H54 (cell line): ENCODE measurements at places on chromosomes 13 and 19.
A peak's percentile ranks its signal among the peaks of the same experiment; 100 is the strongest.

- no peak for DNase-seq
These were observed at the start of gene ELSPBP1 for GRCh38 chr19:47994209-47994802. Gene ELSPBP1 (plus strand): TSS chr19:47994632. CDS start chr19:48008668, 14,036 bp downstream.

DNA sequence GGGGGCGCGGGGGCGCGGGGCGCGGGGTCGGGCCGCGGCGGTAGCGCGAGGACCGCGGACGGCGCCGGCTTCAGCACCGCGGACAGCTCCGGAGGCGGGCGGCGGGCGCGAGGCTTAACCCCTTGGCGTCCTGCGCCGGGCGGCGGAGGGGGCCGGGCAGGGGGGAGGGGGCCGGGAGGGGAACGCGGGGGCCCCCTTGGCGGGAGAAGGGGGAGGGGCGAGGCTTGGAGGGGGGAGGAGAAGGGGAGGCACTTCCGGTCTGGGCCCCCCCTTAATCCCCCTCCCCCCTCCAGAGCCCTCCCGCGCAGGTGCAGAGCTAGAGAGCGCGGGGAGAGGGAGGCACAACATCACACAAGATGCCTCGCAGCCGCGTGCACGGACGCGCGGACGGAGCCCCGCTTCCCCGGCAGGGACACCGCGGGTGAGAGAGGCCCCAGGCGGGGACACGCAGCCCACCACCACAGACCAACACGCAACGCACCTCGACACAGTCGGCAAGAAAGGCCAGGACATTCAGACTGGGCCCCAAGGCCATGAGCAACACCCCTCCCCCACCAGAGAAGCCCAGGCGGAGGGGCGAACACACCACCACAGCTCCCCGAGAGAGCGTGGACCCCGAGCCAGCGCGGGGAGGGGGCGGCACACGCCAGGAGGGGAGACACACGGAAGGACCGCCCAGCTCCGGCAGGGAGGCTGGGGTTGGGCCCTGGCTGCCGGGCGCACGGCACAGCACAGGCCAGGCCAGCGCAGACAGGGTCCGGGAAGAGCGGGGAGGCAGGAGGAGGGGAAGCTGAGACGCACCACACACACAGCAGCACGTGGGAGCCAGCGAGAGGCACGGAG, 24.1 kb downstream of the SHANK1 start:
- DNase-seq: no peak

GRCh38 chr19:34104096-34104495, 68.2 kb upstream of the LSM14A start:
- no peak for DNase-seq

- DNase-seq: no peak
These were observed 29.2 kb downstream of the ONECUT3 start for GRCh38 chr19:1782521-1782920.

- no peak for DNase-seq
These were observed 28.4 kb downstream of the SAE1 start for GRCh38 chr19:47158879-47159503.

DNA sequence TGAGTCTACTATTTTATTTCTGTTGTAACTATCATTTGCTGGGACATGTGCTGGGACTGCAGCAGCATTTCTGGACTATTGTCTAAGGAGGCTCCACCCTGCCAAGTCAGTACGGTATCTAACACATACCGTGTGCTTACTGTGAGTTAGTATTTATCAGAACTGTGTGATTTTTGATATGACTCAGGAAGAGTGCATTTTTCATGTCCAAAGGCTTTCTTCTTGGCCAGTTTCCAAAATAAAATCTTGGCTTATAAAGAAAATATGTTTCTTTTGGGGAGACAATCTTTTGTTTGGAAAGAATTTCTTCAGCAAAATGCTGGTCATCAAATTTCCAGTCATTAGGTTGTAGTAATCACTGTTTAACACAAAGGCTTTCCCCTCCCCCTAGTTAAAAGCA, 11.6 kb downstream of the PARP4 start:
- DNase-seq: no peak

- DNase-seq: no peak
These were observed 362.4 kb downstream of the KCTD12 start for GRCh38 chr13:76523740-76524340.

DNA sequence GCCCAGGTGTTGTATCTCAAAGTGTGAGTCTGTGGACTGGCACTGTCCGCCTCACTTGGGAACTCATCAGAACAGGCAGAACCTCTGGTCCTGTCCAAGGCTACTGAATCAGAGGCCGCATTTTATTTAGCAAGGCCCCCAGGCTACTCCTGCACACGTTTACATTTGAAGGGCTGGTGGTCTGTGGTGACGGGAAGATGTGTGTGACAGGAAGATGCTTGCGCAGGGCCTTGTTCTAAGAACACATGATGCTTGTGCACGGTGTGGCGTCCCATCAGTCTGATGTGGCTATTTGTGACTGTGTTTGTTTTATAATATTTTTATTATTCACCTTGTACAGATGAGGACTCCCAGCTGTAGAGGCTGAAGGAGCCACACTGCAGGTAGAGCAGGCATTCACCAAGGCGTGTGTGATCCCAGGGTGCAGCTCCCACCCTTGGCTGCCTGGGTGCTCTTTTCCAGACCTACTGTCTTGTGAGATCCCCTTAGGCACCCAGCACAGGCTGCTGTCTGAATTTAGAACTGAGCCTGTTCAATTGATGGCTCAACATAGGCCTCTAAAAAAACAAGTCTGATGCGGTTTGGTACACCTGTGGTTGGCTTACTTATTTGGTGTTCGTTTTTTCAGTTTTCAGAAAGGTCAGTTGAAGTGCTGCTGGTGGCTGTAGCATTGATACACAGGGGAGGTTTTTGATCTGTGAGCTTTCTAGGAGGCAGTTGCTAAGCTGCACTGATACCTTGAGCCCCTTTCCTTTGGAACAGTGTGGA, 3.1 kb downstream of the SLC25A15 start:
- no peak for DNase-seq

- no peak for DNase-seq
These were observed 2.7 kb downstream of the CALM3 start for GRCh38 chr19:46603752-46604231.

- peak; percentile 90 for DNase-seq
These were observed at the start of gene ZNF606 for GRCh38 chr19:58002384-58003173. Gene ZNF606 (minus strand): TSS chr19:58002820. CDS start chr19:58001319, 1,501 bp downstream.

GRCh38 chr13:102643656-102644055, 46.9 kb downstream of the TPP2 start:
- no peak for DNase-seq

DNA sequence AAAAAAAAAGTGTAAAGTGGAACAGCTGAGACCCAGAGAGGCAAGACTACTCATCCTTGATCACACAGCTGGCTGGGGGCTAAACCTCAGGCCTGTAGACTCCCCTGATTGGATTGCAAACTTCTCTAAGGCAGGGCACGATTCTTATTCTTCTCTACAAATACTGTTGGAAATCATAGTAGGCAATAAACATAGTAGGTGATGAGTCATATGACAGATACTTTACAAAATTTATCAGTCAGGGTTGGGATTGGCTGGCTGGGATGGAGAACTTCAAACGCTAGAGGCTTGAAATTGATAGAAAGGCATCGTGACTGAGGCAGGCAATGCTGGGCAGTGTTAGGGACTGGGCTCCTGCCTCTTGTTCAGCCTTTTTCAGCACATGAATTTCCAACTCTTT, 5.9 kb upstream of the MATK start:
- DNase-seq: no peak

DNA sequence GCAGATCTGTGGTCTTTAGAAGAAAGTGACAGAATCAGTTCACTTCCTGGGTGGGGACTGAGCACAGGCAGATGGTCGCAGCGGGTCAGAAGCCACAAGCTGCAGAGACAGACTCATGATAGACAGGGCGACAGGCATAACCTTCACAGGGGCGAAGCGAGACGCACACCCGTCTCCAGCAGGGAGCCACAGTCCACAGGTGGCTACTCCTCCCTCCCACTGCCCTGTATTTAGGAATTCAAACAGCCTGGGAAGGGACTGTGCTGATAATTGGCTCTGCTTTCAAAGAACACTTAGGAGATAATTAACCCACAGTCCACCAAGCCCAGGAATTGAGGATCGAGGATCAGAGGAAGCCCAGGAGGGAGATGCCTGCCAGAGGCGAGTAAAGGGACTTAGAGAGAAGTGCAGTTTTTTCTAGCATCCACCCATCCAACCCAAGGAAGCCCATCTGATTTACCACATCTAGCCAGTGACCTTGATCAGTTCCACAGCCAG, 23.2 kb downstream of the RFX2 start:
- DNase-seq: no peak

- DNase-seq: no peak
These were observed 14.2 kb downstream of the NDUFA11 start for GRCh38 chr19:5889288-5889971.

DNA sequence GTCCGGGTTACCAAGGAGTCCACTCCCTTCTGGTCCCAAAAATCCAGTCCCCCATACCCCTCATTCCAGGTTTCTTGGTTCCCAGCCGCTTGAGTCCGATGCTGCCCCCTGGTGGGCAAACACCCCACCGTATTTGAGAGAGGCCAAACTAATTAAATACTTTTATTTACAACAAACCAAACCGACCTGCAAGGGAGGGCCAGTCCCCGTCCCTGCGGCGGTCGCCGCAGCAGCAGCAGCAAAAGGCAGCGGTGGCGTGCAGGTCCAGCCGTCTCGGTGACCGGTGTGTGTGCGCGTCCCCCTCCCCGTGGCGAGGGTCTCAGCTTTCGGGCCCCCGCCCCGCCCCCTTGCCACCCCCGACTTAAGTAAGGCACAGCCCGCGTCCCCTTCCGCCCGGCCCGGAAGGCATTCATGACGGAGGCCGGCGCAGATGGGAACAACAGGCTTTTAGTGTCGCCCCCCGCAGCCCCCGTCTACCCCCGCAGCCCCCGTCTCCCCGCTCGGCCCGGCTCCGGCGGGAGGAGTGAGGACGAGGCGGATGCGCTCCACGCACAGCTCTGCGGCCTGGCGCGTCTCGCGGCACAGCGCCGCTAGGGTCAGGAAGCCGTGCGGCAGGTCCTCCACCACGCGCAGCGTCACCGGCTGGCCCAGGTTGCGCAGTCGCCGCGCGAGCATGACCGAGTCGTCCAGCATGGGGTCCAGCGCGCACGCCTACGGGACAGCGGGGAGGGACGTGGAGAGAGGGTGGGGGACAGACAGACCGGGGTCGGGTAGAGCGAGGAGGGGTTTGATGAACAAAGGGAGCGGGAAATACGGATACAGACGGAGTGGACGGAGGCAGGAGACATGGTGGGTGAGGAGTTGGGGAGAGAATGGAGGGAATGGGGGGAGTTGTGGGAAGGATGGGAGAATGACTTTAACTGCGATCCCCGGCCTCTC, 11.5 kb upstream of the CNFN start:
- DNase-seq: peak; percentile 71

DNA sequence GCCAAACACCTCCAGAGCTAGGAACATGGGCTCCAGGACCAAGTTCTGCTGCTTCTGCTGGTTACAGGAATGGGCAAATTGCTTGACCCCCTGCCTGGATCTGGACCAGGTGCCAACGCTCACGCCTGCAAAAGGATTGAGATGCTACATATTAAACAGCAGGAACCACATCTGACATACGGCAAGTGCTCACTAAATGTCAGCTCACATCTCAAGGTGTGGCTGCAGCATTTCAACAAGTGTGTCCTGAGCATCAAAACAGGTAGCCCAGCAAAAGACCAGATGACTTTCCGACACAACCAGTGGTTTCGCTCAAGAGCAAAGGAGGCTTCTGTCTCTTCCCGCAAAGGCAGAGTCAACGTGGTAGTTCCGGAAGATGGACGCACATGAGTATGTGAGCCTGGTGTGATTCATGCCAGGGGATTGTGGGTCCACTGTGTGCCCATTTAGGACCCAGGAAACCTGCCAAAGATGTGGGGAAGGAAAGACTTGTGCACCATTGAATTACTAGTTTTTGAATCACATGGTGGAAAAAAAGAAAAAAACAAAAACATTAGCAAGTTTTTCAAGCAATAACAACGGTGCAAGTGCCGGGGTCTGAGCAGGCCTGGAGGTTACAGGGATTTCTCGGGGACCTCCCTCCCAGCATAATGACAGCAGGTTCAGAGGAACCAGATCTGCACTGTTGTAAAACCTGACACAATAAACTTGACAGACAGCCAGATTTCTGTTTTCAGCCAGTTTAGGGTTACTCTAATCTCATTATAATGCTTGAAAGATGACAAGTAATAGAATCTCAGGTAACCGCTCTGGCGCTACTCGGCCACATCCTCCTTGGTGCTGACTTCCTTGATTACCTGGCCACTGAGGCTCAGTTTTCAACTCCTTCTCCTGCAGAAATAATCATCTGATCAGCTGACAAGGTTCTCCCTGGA, 77.9 kb downstream of the SOX1 start:
- no peak for DNase-seq

DNA sequence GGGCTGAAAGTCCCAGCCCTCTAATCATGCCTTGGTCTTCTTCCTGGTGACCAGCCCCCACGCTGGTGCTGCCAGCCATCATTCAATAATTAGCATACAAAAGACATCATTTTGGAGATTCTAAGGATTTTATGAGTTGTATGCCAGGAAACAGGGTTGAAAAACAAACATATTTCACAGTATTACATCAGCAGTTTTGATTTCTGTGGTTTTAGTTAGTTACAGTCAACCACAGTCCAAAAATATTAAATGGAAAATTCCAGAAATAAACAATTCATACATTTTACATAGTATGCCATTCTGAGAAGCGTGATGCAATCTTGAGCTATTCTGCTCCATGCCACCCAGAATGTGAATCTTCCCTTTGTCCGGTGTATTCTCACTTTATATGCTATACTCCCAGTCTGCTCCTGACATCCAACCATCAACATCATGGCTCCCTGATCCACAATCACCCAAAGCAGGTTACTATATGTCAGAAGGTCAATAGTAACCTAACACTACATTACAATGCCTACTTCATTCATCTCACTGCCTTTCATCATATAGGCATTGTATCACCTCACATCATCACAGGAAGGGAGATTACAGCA, 49.2 kb downstream of the STOML3 start:
- DNase-seq: no peak

DNA sequence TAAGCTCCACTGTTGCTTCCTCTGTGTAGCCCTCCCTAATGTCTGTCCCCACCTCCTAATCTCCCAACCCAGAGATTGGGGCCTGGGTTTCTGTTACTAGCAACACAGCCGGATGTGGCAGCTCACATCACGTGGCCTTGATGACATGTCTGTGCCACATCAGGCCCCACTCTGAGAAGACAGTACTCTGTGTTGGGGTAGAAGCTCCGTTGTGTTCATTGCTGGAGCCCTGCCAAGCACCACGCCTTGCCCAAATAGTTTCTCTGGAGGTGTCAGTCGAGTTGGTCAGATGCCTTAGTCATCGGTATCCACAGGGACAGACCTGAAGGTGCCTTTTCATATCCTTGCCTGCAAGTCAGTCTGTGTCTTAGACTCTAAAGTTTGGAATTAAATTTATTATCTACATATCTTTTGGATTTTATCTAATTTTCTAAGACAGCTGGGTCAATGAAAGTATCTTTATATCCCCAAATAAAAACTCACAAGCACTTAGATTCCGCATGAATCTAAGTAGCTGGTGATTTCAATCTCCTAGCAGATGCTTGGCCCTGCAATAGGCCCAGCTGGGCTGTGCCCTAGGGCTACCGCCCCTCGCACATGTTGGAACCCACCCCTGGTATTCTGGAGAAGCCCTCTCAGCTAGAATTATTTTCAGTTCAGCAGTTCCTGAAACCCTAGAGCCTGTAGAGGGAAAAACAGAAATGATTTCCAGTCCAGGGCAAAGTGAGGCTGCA, 204.0 kb upstream of the TSHZ3 start:
- no peak for DNase-seq
